ENCODE measurements at places on chromosomes 6 and 20. TPM values are rescaled to one million over a fixed set of nuclear protein-coding genes. Genes with fewer than 3 reads are reported as not detected.
A peak's percentile ranks its signal among the peaks of the same experiment; 100 is the strongest.

Gene ADGRF5
- total RNA-seq, result not detected

Gene TMEM217
- total RNA-seq, result 0.54 TPM

DNA sequence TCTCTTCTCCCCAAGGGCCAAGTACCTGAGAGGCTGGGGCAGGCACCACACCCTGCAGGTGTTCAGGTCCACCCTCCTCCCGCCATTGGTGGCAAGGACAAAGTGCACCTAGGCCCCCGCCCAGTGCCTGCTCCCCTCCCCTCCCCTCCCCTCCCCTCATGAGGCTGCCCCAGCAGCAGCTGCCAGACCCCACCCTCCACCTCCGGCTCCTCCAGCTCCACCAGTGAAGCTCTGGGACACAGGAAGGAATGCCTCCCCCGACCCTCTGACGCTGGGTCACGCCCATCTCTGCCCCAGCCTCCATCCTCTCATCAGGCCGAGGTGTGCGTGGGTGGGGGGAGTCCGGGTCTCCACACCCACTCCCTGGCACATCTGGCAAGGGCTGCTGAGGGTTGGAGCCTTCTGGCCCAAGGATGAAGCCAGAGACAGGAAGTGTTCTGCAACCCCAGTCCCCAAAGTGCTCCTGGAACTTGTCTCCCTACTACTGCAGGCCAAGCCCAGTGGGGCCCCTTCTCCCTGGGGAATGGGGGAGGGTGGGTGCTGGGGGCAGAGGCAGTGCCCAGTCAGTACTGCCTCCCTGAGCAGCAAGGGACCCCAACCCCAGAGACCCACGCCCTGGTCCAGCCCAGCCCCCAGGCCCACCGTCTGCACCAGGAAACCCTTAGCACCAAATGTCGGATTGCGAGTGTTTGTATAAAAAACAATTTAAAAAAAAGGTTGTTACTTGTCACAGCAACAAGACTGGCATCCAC is 1.6 kb upstream of the UCKL1 start:
- DNase-seq, result no peak

Gene C6orf58
- not detected for total RNA-seq

GRCh38 chr20:24523661-24524060 is 54.2 kb downstream of the SYNDIG1 start:
- no peak for DNase-seq

Gene ANKRD6
- 9.6 TPM for total RNA-seq

- DNase-seq, result no peak
These were observed 23.3 kb upstream of the TOP1 start for GRCh38 chr20:41005361-41005729.

DNA sequence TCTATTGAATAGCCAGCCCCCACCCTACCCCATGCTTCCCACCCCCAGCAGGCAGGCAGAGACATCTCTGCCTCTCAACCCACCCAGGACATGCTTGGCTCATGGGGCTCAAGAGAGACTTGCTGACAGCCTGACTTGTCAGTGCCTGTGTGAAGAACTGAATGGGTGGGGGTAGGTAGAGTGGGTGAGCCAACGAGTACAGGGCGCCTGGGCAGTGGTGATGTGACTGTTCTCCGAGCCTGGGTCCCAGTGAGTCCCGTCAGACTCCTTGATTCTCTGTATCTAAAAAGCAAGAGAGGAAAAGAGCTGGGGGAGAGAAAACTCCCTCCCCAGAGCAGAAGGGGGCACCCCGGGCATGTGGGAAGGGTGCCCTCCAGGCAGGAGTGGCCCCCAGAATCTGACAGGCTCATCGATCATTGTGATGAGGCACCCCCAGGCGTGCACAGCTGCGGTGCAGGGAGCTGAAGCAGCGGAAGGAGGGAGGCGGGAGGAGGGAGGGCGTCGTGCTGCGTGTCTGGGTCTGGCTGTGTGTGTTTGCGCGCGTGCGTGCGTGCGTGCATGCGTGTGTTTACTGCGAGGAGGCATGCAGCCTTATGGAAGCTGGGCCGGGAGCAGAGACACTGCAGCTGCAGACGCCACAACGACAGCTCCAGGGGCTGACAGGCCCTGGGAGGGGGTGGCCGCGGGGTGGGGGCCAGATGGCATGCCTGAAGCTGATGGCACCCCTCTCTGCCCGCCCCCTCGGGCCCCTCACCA is 40.2 kb downstream of the FOXP4 start:
- DNase-seq, result no peak

Gene TP53INP2
- 4.2 TPM for total RNA-seq

DNA sequence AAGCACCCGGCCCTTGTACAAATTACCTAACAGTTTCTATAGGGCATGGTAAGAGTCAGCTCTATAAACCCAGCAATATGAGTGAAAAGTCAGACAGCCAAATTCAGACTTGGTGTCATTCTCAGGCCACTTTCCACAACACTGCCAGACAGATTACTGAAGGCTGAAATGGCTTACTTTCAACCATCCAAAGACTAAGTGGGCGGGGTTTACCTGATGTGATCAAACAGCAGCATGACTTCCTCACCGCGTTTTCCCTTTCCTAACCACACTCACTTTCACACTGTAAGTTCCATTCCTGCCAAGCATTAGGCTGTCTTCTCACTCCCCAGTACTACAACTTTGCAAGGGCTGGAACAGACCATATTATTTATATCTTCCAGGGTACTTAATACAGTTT is 85.9 kb downstream of the SMLR1 start:
- DNase-seq, result no peak

DNA sequence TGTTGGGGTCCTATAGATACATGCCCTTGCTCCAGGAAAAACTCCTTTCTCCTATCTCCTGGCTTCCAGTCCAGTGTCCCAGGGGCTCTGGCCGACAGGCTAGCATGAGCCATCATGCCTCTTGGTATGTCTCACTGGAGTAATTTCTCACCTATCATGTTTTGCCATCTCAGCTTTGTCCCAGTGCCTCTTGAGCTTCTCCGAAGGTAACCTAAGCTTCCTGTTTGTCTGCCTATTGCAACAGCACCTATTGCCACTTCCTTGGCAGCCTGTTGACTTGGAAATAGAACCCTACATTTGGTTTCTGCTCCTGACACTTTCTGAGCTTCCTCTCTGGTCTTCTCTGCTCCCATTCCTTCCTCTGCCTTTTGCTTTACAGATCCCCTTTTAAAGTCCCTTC is 197.7 kb downstream of the KCNQ5 start:
- DNase-seq, result no peak

Gene MAS1
- not detected for total RNA-seq

- no peak for DNase-seq
These were observed 58.3 kb downstream of the KIF6 start for GRCh38 chr6:39666706-39667489.

GRCh38 chr6:35053701-35054100 is 87.4 kb downstream of the TCP11 start:
- DNase-seq, result no peak

Gene BHLHE23
- total RNA-seq, result not detected

DNA sequence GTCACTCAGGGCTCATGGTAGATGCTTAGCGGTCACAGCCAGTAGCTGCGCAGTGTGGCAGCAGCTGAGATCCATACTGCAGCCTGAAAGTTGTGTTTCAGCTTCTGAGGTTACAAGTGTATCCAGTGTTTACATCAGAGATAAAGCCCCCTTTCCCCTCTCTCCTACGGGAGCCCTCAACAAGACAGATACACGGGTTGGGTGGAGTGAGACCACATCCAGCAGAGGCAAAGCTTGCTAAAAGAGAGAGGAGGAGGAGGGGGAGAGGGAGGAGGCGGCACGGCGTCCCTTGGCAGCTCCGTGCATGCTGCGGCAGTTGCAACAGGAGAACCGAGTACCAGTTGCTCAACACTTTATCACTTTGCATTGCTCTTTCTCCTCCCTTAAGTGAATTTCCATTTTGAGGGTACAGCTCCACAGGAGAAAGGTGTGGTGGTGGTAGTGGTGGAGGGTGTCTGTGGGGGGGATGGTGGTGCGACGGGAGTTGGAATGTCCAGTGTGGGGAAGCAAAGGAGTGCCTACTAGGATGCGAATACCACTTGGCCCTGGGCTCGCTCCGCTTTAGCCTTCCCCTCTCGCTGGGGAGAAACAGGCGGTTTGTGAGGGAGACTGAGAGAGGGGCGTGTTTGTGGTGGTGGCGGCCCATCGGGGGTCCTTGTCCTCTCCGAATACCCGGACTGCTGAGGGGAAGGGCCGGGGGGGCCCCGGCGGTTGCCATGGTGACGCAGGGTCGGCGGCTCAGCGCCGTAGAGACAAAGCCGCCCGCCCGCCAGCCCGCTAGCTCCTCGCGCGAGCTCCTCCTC is 405 bp upstream of the RNF182 start:
- peak; percentile 46 for DNase-seq

DNA sequence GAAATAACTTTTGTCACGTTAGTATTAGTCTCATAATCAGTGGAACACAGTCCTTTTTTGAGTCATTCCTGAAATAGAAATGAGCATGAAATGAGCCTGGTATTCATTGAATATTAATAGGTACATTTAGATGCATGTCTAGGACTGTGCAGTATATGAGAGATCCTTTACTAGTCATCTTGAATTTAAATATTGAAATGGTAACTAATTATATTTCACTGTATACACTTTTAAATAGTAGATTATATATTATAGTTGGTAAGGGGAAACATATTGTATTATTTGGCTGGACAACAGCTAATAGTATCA is 59.4 kb downstream of the RSPO3 start:
- DNase-seq, result no peak

DNA sequence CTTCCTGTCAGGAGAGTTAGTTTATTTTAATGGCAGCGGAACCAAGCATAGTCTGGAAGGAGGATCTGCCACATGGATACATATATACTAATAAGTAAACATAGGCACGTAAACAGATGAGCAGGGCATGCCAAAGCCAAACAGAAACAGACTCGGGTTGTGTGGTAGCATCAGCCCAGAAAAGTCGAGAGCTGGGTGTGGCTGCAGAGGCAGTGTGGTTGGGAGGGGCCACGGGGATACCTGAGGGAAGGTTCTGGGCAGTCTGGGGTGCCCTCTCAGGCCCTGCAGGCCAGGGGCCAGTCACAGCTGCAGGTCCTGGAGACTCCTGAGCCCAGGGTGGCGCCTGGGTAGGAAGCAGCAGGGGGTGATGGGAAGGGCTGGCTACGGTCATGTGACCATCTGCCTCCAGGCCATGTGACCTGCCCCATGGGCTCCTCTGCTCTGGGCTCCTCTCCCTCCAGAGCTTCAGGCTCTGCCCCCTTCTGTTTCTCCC is 42.8 kb upstream of the MRPS10 start:
- no peak for DNase-seq

Gene RAB32
- total RNA-seq, result not detected

GRCh38 chr20:48738399-48739304 is 89.1 kb downstream of the PREX1 start:
- DNase-seq, result no peak

- DNase-seq, result no peak
These were observed 171.2 kb downstream of the ZDHHC14 start for GRCh38 chr6:157552081-157552747.

DNA sequence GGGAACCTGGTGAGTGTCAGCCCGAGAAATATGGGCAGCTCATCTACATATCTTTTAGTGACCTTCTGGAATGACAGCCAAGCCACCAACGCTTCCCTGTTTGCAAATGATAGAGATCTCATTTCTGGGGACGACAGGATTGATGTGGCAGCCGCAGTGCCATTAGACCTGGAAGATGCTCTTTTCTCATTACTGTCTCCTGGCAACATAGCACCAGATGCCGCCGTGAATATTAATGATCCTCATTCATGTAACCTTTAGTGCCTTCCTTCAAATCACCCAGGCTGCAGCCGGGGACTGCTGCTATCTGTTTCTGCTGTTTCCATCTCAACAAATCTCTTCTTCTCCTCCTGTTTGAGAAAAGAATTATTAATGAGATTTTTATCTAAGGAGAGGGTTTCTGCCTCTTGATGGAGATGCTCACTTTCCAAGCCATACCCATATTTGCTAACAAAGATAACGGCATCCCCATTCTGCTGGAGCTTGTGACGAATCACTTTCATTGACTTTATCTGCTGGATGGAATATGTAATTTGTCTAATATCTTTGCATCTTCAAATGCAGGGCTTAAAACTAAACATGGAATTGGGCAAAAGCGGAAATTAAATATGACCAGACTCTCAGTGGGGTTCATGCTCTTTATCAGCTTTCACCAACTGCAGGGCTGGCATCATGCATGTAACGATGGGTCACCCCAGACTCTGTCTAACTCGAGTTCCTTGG is 74.8 kb upstream of the KIF16B start:
- DNase-seq, result no peak

- DNase-seq, result no peak
These were observed 2.9 kb upstream of the AKAP7 start for GRCh38 chr6:131132360-131132759.

DNA sequence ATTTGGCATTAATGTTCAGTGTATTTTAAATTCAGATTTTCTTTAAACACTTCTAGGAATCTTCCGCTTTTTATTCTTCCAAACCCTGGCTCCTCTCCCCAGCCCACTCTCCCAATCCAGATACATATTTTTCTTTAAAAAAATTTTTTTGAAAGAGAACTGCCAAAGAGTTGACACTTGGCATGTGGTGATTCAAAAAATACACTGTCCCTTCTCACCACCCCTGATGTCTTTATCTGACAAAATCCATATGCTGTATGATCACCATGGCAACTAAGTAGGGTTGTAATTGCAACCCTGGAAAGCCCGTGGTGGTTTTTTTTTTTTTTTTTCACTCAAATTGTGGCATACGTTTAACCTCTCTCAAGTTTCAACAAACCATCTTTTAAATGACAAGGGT is 355.8 kb upstream of the SASH1 start:
- DNase-seq, result no peak

GRCh38 chr6:10676403-10676802 is 18.0 kb downstream of the C6orf52 start:
- no peak for DNase-seq

DNA sequence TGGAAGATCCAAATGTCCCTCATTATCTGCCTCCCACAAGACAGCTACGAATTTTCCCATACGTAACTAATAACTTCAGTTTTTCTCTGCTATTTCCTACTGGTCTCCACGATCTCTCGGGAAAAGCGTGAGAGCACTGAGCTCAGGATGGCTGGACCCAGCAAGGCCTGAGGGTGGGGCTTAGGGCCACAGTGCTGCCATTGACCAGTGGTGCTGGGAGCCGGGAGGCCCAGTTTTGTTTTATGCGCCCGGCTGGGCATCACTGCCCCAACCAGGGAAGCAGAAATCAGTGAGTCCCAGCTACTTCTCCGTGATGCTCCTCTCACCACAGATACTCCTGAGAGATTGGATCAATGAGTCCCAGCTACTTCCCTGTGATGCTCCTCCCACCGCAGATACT is 238.4 kb downstream of the LY86 start:
- DNase-seq, result no peak

Gene CCDC167
- 18.4 TPM for total RNA-seq
